ENCODE measurements at places on chromosomes 4 and X. TPM values are rescaled to one million over a fixed set of nuclear protein-coding genes. Genes with fewer than 3 reads are reported as not detected.

DNA sequence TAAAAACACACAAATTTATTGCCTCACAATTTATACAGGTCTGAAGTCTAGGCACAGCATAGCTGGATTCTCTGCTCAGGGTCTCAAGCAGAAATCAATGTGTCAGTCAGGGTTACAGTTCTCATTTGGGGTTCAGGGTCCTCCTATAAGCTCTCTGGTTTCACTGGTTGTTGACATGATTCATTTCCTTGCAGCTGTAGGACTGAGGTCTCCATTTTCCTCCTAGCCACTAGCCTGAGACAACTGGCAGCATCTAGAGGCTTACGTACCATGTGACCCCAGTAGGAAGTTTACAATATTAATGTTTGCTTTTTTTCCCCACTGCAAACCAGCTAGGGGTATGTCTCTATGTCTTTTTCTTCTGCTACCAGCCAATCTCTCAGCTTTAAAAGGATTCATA is 102.5 kb downstream of the CPEB2 start:
- no peak for DNase-seq

- no peak for DNase-seq
Observed at GRCh38 chr4:127251423-127251822, 381.3 kb upstream of the INTU start.

- DNase-seq: peak; percentile 94
Observed at GRCh38 chr4:92305148-92305877, 1.5 kb downstream of the GRID2 start.

DNA sequence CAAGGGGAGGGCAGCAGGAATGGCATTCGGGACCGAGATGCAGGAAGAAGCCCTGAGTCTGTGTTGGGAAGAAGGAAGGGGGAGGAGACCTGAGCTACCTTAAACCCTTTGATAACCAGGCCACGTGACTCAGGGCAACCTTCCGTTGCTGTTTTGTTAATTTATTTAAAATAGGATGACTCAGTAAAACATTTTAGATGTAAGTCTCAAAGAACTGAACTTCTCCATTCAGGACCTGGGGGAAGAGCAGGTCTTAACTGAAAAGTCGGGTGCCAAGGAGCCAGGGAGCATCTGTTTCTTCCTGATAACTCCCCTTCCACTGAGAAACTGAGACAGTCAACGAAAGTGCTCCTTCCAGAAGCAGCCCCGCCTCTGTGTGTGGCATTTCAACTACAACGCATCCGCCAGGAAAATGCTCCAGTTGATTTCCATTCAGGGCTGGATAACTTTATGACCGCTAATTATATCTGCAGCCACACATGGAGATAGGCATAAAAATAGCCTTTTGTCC is 88.0 kb downstream of the IRF2 start:
- DNase-seq: no peak

- no peak for DNase-seq
Observed at GRCh38 chrX:1181170-1181569, 31.3 kb downstream of the CRLF2 start.

DNA sequence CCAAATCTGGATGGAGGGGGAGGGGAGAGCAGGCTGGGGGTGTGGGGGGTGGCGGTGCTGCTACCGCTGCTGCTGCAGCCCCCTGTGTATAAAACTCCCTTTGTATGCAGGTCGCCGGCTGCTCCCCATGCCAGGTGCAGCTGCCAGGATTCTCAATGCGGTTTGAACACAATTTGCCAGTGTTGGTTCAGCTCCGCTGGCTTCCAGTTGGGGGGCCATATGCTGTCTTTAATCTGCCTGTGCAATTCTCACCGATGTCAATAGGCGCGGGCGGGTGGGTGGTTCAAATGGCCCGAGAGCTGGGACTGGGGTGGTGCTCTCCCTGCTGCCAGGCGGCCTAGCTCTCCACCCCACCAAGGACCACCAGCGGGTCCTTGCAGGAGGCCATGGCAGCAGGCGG is 257.6 kb downstream of the BCOR start:
- DNase-seq: peak; percentile 83

DNA sequence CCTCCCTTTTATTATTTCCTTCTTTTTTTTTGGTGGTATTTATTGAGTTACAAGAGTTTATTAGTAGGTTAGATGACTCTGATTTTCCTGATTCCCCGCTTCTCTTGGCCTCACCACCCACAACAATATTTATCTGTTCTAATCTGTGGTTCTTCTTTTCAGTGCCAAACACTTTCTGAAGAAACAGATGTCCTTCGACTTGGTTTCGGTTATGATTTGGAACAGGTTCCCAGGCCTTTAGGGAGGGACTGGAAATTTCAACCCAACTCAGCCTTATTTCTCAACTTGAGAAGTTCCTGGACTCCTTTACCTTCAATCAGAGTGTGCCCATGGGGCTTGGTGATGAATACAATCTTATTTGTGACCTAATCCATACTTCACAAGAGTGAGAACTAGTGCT is 108.1 kb downstream of the UCHL1 start:
- DNase-seq: no peak

- no peak for DNase-seq
Observed at GRCh38 chr4:166482758-166483157, 609.7 kb downstream of the TLL1 start.

Gene ANKRD37
- 8.8 TPM for polyA plus RNA-seq

Gene ZDHHC15
- 3.3 TPM for polyA plus RNA-seq

Gene RGN
- 6.5 TPM for polyA plus RNA-seq

Gene AFP
- not detected for polyA plus RNA-seq

Gene PALLD
- polyA plus RNA-seq: 23.9 TPM

Measured in brain (organoid and tissue), 16 donors.